Stimulated activated CD8-positive, alpha-beta memory T cell treated with anti-CD3 and anti-CD28 coated beads, Interleukin-15, amount 100 ng/mL, for 24 hours (primary cell): ENCODE measurements at places on chromosomes 1 and 21.

GRCh38 chr1:222404710-222405109 is 143.2 kb downstream of the HHIPL2 start:
- DNase-seq = no peak

GRCh38 chr1:232186931-232187330 is 443.0 kb downstream of the SIPA1L2 start:
- DNase-seq = no peak

DNA sequence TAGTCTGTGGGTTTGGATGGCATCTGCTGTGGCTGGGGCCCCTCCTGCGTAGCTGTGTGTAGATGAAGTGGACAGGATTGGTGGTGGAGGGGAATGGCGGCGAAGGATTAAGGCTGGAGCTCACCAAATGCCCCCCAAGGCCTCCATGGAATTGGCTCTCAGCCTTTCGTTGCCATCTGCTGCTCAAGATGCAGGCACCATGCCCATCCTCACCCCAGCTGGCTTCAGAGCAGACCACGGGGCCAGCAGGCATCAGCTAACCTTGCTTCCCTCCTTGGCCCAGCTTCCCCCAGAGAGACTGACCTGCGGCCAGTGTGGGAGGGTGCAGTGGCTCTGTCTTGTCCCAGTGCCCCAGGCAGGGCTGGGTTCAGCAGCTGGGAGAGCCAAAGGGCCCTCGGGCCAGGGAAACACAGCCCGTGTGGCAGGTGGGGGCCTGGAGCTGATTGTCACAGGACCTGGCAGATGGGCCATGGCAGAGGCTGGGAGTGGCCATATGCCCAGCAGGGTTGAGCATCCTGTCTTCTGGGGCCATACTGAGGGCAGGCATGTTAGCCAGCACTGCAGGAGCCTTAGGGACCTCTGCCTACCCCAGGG is 66.8 kb upstream of the ACTL8 start:
- no peak for DNase-seq

GRCh38 chr21:17539743-17540341 is 27.0 kb downstream of the CXADR start:
- DNase-seq = no peak

GRCh38 chr1:211874521-211875347 is 44.2 kb upstream of the LPGAT1 start:
- no peak for DNase-seq

- DNase-seq = no peak
Observed at GRCh38 chr1:64679177-64679576, 65.7 kb upstream of the RAVER2 start.

DNA sequence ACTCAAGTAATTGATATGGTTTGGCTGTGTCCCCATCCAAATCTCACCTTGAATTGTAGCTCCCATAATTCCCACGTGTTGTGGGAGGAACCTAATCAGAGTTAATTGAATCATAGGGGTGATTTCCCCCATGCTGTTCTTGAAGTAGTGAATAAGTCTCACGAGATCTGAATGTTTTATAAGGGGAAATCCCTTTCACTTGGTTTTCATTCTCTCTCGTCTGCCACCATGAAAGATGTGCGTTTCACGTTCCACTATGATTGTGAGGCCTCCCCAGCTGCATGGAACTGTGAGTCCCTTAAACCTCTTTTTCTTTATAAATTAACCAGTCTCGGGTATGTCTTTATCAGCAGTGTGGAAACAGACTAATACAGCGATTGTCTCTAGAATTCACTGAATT is 135.4 kb downstream of the BACH1 start:
- no peak for DNase-seq

DNA sequence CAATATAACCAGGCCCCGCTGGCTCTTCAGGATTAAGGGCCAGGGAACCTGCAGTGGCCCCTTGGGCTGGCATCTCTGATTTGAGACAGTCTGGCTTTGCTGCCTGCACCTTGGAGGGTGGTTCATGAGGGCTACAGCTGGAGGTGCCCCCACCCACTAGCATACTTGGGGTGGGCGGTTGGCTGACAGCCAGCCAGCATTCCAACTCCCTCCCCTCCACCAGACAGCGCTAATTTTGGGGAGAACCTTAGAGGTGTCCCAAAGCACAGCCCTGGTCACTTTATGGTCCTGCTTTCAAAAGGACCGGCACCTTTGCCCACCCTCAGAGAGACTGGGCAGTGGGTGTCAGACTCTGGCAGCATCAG is 180.7 kb upstream of the VAMP3 start:
- no peak for DNase-seq

DNA sequence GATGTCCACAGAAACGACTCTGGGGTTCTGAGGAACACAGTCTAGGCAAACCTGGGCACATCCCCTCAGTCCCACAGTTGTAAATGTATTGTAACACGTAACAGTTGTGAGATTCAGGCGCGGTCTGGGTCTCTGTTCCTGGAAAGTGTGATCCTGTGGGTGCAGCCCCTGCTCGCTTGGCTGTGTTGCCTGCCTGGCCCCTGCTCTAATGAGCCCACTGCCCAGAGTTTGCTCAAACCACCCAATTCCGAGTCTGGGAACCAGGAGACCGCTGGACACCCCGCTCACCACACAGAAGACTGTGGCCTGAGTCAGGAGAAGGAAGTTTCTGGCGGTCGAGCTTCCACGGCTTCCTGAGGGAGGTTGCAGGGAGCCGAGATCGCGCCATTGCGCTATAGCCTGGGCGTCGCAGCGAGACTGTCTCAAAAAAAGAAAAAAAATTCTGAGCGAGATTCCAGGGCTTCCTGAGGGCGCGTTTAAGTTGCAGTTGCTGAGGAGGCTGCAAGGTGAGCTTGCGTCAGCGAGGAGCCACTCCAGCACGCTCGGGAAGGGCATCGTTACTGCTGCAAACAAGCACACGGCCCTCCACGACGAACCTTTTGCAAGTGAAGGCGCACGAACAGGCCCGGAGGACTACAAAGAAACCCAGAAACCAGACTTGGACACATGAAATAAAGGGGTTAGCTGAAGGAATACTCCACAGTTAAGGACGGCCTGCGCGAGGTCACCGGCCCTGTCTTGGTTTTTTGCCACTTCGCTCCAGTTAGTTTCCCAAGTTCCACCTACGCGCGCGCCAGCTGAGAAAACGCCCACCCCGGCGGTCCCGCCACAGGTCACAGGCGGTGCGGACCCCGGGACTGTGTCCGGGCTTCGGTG is 1.1 kb downstream of the C21orf58 start:
- no peak for DNase-seq

DNA sequence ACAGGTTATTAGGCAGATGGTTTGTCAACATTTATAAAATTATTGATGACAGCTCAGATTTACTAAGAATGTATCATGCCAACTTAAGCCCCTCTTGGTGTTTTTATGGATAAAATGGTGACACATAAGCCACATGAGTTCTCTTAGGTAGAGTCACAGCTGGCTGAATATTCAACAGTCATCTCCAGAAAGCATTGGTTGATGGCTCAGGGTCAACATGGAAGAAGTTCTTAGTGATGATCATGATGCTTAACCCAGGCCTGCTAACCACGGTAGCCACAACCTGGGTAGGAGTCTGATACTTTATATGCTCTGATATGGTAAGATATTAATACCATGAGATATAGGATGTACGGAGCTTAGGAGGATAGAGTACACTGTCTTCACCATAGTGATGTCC is 46.4 kb upstream of the SIPA1L2 start:
- DNase-seq = no peak

- DNase-seq = no peak
Observed at GRCh38 chr1:31297277-31298247, 730 bp downstream of the ZCCHC17 start.

GRCh38 chr1:38923607-38924006 is 18.0 kb downstream of the RHBDL2 start:
- DNase-seq = no peak

- no peak for DNase-seq
Observed at GRCh38 chr1:101371259-101371658, 134.4 kb downstream of the S1PR1 start.

- no peak for DNase-seq
Observed at GRCh38 chr1:200184196-200184595, 156.7 kb downstream of the NR5A2 start.

- DNase-seq = no peak
Observed at GRCh38 chr21:37762606-37763005, 153.7 kb downstream of the KCNJ6 start.

GRCh38 chr21:45018131-45019075 is 56.0 kb upstream of the ADARB1 start:
- DNase-seq = no peak

DNA sequence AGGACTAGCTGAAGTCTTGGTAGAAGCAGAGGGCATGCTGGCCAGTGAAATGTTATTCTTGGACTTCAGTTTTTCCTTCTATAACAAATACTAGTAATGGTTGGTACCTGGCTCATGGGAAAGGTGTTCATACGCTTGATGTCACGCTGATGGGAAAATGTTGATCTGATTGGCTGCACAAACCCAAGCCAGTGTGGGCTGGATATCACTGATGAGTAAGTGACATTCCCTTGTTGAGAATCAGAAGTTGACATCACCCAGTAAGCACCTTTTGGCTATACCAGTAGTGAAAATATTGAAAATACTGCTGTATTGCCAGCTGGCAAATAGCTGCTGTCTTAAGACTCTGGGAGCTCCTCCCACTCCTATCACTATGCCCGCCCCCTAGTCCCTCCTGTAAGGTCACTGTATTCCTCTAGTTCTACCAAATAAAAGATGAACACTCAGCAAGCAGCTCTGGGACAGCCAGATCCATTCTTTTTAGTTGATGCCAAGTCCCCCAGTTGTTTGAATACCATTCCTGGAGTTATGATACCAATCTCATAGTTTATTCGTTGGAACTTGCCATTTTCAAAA is 168.2 kb downstream of the GRIK1 start:
- DNase-seq = no peak

GRCh38 chr1:181926697-181927096 is 134.8 kb downstream of the ZNF648 start:
- DNase-seq = no peak

GRCh38 chr1:193553564-193553963 is 367.2 kb upstream of the B3GALT2 start:
- no peak for DNase-seq
